Activated gamma-delta T cell treated with Interleukin-2 at 50 U/mL for 16 hours (primary cell): ENCODE measurements at places on chromosomes 6 and 20.

GRCh38 chr20:62816884-62817873 is at the start of gene COL9A3:
Gene COL9A3 (plus strand): TSS chr20:62817050. CDS start chr20:62817065, 15 bp downstream.
- no peak for DNase-seq

GRCh38 chr6:33057222-33058150 is 16.0 kb downstream of the HLA-DPA1 start:
- DNase-seq, result no peak

- DNase-seq, result no peak
Observed at GRCh38 chr20:51577432-51578144, 35.1 kb upstream of the NFATC2 start.

DNA sequence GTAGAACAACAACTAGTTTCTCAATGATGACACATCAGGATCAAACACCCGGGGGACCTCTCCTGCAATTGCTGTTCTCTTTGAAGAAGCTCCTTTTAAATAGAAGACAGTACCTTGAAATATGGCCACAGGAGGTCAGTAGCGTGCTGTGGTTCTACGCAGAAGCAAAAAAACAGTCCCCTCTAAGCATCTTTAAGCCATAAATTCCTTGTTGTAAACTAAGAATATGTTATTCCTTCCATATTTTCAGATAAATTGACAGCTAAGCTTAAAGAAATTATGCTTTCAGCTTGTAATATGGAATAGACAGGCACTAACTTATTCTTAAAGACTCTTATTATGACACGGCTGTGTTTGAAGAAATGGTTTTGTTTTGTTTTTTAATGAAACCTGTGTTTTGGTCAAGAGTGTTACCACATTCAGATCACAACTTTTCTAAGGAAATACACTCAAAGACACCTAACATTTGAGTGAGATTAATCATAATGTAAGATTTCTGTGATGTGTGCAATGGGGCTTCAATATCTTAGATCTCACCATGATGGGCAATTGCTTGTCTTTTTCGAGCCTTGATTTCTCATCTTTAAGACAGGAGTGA is 49.7 kb upstream of the IL20RA start:
- DNase-seq, result peak; percentile 51

DNA sequence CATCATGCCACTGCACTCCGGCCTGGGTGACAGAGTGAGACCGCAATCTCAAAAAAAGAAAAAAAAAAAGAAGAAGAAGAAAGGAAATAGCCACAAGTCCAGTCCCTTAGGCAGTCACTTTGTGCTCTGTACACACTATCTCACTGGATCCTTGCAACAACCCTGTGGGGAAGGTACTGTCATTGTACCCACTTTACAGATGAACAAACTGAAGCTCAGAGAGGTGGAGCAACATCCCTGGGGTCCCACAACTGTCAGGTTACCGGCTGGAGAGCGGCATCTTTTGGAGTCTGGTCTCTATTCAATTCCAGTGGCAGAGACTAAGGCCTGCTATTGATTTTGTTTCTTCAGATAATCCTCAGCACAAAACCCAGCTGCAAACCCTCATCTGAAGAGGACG is 12.2 kb downstream of the BPIFA2 start:
- DNase-seq, result no peak

DNA sequence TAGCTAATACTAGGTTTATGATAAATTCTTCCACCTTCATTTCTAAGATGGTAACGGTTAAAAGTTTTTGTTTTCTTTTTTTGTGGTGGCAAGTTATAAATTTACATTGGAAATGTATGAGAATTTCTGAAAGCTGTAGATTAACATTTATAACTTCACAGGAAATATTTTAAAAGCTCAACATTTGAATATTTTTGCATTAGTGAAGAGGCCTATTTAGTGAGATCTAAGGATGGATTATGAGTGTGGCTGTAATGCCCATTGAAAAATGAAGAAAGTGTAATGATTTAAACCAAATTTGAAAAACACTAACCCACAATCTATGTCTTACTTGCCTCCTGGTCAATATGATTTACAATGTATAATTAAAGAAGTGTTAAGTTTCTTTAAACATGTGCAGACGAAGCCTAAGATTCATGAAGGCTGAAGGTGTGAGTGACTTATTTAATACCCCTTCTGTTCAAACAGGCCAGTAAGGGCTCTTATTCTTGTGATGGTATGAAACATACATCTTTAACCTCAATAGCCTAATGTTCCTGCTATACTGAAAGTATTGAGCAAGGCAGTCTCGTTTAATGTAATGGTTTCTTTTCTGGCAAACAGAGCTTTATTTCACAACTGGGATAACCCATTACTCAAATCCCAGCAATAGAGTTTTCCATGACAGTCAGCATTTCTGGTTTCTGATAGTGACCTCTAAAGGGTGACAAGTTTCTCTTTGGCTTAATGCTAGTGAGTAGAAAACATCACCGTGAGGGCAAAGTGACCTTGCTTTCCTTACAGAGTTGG is 13.2 kb downstream of the HDGFL1 start:
- DNase-seq, result no peak

GRCh38 chr6:97427648-97428047 is 144.6 kb upstream of the MMS22L start:
- DNase-seq, result no peak

- DNase-seq, result no peak
Observed at GRCh38 chr20:9071976-9072726, 3.3 kb downstream of the PLCB4 start.

DNA sequence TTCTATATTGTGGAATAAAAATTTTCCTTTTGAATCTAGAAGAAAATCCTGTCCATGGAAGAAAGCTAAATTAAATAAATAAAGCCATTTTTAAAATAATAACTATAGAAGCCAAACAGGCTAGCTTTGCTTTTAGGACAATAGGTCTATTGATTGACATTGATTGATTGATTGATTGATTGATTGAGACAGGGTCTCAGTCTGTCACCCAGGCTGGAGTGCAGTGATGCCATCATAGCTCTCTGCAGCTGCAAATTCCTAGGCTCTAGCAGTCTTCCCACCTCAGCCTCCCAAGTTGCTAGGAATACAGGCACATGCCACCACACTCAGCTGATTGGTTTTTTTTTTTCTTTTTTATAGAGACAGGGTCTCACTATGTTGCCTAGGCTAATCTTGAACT is 97.9 kb downstream of the COL12A1 start:
- DNase-seq, result no peak

DNA sequence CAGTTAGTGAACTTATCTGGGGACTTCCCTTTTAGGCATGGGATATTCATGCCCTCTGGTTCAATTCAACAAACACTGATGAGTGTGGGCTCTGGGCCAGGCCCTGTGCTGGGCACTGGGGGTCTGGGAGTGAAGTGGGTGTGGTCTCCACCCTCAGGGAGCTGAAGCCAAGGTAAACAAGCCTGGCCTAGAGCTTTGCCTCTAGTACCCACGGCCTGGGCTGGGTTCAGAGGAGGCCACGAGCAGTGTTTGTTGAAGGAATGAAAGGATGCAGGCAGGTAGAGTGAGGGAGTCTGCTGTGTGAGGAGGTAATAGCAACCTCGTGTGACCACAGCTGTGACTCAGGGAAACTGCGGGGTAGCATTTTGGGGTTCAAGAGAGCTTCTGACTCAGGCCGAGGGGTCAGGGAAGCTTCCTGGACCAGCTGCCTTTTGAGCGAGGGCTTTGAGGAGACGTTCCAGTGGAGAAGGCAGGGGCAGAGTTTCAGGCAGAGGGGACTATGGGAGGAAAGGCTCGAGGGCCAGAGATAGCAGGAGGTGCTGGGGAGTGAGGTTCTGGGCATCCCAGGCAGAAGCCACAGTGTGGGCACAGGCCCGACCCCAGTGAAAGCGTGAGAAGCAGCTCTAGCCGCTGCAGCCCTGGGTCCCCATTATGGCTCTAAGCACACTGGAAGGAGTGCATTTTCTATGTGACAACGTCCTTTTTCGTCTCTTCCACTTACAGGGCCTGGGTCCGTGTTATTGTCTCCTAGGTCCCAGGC is 5.6 kb downstream of the MYLK2 start:
- no peak for DNase-seq

DNA sequence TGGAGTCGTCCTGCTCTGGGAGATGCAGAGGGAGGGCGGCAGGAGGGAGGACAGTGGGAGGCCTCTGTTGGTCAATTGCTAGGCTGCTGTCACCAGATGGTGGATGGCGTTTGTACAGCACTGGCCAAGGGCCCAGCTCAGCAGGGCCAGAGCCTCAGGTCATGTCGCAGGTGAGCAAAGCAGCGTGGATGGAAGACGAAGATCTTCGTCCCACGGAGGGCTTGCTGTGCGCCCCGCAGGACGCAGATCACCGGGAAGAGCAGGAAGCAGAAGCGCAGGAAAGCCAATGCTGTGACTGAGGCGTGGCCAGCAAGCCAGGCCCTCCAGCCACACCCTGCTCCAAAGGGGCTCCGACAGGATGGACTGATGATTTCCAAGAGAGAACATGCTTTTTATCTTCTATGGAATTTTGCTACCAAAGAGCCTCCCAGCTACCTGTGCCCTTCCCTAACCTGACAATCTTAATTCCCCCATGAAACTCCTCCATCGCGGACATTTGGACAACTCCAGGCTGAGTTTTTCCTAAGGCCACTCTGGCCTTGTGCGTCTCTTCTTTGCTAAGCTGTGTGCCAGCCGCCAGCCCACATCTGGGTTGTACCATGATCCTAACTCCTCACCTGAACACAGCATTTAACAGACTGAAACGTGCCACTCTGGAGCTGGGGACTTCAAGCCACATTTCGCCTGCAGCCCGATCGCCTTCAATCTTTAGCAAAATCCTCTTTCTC is 3.5 kb upstream of the SLCO4A1 start:
- no peak for DNase-seq

- no peak for DNase-seq
Observed at GRCh38 chr20:47851774-47852173, 66.5 kb upstream of the SULF2 start.

DNA sequence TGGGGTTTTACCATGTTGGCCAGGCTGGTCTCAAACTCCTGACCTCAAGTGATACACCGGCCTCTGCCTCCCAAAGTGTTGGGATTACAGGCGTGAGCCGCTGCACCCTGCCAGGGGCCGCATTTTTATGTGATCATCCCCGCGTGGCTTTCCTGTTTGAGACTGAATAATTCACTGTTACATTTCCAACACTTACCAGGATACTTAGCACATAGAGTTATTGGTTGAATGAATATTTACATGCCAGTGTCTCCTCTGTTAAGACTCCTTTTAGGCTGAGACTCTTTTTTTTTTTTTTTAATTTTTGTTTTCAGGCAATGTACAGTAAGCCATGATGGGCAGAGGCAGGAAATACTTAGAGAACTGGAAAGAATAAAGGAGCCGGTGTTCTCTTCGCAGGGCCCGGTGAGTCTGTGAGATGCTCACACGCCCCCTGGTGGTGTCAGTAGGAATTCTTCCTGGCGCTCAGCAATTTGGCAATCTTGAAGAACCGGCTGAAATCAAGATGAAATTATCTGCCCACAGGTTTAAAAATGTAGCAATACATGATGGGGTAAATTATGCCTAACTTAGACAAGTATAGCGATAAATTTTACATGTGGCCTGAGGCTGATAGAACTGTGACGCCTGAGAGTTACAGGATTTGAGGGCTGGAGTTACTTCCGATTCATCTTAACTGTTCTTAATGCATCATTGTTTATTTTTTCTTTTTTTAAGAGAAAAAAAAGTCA is 7.6 kb upstream of the RNF114 start:
- DNase-seq, result peak; percentile 84

- DNase-seq, result no peak
Observed at GRCh38 chr20:25308083-25308491, 60.2 kb downstream of the PYGB start.

GRCh38 chr6:1796706-1797529 is 187.2 kb downstream of the FOXC1 start:
- DNase-seq, result no peak
